ENCODE measurements at places on chromosomes 16 and 17.

GRCh38 chr16:3922241-3922640 is 41.7 kb upstream of the CREBBP start:
- no peak for DNase-seq

DNA sequence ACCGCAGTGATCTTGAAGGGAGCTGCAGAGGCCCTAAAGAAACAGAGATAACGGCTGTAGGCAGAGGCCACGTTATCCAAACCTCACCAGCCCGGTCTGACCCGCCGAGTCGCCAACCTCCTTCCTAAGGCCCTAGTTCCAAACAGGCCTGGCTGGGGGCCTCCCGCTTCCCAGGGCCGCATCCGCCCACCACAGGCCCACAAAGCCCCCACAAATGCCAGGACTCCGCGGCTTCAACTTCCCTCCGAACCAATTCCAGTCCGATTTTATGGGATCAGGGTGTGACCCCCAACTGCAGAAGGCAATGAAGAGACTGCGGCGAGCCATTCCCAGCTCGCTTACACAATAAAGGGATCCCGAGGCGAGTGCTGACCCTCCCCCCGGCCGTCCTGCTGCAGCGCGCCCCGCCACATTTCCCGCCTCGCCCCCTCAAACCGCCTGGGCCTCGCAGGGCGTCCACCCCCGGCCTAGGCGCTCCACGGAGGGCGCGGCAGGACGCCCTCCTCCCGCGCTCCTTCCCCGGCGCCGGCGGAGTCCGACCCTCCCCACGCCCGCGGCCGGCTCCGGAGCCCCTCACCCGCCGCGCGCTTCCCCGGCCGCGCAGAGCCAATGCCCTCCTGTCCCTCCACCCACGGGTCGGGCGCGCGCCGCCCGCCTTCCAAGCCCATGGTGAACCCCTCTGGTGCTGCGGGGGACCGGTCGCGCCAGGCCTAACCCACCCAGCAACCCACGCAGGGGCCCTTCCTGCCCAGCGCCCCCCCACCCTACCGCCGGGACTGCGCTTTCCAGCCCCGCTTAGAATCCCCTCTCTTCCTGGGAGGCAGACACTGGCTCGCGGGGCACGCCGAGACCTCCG is 926 bp downstream of the MYH10 start:
- DNase-seq: no peak

DNA sequence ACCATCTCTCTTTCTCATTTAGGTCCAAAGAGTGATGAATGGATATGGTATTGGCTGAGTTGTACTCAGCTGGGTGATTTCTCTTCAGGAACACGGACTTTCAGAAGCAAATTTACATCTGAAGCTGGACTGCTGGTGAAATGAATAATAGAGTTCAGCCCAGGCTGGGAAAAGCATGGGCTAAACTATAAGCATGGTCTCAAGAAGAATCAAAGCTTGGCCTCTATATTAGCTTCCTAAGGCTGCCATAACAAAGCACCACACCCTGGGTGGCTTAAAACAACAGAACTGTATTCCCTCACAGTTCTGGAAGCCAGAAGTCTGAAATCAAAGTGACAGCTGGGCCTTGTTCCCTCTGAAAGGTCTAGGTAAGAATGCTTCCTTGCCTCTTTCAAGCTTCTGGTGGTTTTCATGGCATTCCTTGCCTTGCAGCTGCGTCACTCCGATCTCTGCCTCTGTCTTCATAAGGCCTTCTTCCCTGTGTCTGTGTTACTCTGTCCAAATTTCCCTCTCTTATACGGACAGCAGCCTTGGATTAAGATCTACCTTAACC is 89.8 kb upstream of the CES5A start:
- DNase-seq: no peak

GRCh38 chr17:59829217-59830006 is 63.3 kb downstream of the TUBD1 start:
- no peak for DNase-seq

DNA sequence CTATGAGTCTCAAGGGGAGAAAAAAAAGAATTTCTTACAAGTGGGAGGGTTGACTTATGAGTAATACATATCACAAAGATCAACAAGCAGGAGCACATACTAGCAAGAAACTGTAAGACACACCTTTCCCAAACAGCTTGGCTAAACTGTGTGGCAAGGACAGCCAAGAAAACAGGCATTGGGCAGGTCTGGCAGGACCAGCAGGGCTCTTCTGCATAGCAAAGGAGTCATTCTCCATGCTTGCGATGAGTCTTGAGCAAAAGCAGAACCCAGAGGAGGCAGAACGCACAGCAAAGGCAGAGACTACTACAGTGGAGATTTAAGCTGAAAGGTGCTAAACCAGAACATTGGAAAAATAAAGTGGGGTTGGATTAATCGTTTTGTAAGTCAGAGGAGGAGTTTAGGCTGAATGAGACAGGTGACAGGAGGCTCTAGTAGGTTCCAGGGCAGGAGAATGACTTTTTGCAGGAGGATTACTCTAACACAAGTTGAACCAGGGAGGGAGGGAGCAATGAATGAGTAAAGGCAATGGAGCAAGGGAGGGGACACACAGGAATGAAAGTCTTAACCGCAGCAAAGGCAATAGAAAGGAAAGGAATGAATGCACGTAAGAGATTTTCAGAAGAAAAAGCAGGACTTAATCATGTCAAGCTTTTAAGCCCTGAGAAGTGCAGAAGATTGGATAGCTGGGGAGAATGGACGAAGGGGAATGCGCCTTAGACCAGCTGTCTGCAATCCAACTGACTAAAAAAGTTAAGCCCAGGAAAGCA is 2.7 kb downstream of the N4BP1 start:
- DNase-seq: no peak

DNA sequence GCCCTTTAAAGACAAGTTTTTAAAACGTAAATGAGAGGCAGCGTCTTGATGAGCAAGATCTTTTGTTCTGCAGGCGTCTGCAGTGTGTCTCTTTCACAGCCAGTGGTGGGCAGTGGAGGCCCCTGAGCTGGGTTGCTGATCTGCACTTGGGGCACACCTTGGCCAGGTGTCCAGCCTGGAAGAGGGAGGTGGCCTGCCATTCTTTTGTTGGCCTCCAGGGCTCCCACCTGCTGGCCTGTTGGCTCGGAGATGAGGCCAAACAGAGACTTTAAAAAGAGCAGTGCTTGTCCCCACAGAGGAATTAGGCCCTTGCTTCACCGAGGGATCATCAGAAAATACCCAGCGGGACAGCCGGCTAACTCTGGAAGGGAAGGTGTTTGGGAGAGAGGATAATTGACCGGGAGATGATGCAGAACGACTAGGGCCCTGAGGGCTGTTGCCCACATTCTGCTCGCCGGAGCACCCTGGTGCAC is 145.9 kb upstream of the PLCG2 start:
- no peak for DNase-seq

All from fibroblast of the conjunctiva (primary cell).